ENCODE measurements at places on chromosomes 7 and 10.

DNA sequence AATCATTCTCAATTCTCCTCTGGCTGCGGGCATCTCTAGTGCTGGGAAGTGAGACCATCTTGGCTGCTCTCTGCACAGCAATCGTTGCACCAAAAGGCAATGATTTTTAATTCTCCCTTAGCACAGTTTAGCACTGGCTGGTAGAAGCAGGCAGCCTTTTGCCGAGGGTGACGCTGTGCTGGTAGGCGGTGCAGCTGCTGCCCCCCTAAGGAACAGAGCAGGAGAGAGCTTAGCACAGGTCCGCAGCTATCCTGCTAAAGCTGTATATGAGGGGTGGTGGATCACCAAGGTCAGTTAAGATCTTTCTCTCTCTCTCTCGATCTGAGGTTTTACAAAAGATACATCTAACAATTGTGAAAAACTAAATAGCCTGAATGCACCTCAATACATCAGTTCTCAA, 390.1 kb downstream of the GATA3 start:
- DNase-seq, result peak; percentile 22
- H3K4me3 ChIP-seq, result no peak overlapping the region
- no peaks in the 10 kb centered on the region for H3K36me3 ChIP-seq
- no peak overlapping the region for H3K27ac ChIP-seq

DNA sequence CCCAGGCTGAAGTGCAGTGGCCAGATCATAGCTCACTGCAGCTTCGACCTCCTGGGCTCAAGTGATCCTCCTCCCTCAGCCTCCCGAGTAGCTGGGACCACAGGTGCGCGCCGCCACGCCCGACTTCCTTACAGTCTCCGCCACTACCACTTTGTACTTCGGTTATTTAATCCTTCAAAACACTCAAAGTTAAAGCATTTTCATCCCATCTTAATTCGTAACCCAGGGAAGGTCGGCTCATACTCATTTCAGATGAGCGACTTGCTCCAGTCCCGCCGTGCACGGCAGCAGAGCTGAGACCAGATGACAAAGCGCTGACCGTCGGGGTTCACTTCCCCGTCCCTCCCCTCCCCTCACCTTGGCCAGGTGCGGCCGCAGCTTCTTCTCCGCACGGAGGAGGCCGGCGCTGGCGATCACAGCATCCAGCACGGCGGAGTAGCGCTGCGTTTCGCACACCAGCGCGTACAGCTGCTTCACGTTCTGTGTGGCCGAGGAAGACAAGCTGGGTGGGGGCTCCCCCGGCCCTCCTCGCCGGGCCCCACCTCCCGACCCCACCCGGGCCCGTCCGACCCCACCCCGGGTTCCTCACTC, 457 bp downstream of the NSUN5 start:
- H3K36me3 ChIP-seq, result peaks cover 44% of the 10 kb centered on the region
- peak overlapping the region; percentile 11 for H3K27ac ChIP-seq
- H3K4me3 ChIP-seq, result peak overlapping the region; percentile 79
- no peaks in the 10 kb centered on the region for H3K27me3 ChIP-seq

GRCh38 chr7:130945411-130945811, 211.4 kb upstream of the KLF14 start:
- H3K4me1 ChIP-seq, result peaks cover 53% of the 10 kb centered on the region
- no peak for DNase-seq
- H3K27ac ChIP-seq, result peak overlapping the region; percentile 86
- H3K4me3 ChIP-seq, result peak overlapping the region; percentile 4

DNA sequence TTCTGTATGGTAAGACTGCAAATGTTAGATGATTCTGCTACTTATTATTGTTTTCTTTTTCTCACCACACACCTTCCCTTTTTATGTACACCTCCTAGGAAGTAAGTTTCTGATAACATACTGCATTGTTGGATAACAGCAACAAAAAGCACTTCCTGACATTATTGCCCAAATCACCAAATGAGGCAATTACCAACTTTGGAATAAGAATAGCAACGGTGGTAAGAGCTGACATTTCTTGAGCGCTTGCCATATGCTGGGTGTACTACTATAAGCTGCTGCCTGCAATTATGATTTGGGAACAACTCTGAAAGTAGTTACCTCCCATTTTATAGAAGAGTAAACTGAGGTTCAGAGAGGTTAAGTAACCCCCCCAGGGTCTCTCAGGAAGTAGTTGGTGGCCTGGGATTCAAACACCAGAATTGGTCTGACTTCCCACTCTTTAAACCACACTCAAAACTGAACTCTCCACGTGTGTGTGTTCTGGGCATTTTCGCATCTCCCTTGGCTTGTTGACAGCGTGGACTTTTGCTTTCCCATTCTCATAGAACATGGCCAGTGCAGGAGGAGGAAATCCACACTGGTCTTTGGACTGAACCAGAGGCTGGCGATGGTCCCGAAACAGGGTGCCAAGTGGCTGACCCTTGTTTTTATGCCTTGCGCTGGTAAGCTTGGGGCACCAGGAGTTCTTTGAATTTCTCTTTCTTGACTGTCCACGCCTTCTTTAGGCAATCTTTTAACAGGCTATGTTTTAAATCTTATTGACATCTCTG, 71.4 kb downstream of the TCF7L2 start:
- no peaks in the 10 kb centered on the region for H3K27me3 ChIP-seq
- no peaks in the 10 kb centered on the region for H3K36me3 ChIP-seq
- no peak overlapping the region for H3K4me3 ChIP-seq
- H3K27ac ChIP-seq, result no peak overlapping the region
- no peaks in the 10 kb centered on the region for H3K4me1 ChIP-seq

DNA sequence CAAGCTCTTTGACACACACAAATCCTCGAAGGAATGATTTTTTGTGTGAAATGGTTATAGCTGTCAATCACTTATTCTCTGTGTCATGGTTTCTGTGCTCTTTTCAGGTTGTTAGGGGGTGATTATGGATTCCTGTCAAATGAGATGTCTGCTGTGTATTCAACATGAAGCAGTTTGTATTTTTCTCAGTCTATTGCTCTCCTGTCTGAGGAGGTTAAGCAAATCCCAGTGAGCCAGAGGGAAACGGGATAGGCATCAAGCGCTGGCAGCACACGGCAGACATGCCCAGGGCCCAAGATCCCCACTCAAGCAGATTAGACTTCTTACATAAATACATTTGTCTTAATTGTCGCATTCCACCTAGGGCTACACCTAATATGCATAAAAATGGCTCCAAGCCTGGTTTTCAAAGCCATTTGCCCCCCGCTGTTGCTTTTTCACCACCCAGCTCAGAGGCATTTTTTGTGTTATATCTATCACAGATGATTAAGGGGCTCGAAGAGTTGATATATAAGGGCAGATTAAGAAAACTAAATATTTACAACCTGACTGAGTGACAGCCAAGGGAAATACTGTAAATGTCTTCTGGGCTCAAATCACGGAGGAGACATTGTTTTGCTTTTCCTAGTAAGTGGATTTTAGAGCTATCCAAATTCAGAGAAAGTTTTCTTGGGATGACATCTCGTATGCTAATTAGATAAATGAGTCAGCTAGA, 192.7 kb upstream of the LRGUK start:
- DNase-seq, result no peak
- no peaks in the 10 kb centered on the region for H3K4me1 ChIP-seq
- H3K36me3 ChIP-seq, result peaks cover 15% of the 10 kb centered on the region
- no peak overlapping the region for H3K4me3 ChIP-seq
- no peaks in the 10 kb centered on the region for H3K27me3 ChIP-seq

DNA sequence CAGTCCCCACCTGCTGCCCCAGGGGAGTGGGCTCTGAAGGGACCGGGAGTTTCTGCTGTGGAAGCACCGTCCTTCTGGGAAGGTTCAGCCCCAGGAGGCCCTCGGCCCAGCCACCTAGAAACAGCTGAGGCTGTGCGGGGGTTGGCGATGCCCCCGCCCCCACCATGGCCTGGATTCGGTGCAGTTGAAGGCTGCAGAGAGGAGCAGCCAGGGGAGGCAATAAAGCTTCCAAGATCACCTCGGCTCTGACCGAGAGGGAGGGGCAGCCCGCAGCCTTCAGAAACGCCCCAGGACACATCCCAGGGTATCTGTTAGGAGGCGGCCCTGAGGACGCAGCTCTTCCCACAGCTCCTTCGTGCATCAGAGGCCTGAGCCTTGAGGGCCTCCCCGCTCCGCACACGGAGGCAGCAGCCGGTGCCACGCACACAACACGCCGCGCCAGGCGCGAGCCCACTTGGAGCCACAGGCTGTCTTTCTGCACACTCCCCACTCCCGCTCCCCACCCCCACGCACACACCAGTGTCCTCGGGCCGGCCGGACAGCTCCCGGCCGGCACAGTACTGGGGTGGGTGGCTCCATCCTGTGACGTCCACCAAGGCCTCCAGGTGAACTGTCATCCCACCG, 1.6 kb downstream of the KNDC1 start:
- no peak overlapping the region for H3K4me3 ChIP-seq
- peaks cover 13% of the 10 kb centered on the region for H3K4me1 ChIP-seq
- no peak for DNase-seq
- H3K27me3 ChIP-seq, result peaks cover 31% of the 10 kb centered on the region

DNA sequence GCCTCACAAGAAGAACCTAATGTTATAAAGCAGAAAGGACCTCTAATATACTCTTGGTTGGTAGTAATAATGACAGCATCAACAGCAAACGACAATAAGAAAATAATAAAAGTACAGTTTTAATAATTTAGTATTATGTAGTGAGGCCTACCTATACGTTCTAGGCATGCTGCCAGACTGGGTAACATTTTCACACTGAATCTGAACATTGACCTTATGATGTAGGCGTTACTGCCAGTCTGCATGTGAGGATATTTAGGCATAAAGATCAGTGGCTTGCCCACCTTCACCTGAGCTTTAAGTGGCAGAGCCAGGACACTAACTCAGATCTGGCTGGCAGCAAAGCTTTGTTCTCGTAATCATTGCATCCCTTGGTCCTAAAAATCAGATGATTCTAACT, 2.5 kb downstream of the FGL2 start:
- no peak overlapping the region for H3K27ac ChIP-seq
- no peaks in the 10 kb centered on the region for H3K27me3 ChIP-seq
- H3K4me3 ChIP-seq, result peak overlapping the region; percentile 66
- DNase-seq, result no peak
- H3K36me3 ChIP-seq, result no peaks in the 10 kb centered on the region

DNA sequence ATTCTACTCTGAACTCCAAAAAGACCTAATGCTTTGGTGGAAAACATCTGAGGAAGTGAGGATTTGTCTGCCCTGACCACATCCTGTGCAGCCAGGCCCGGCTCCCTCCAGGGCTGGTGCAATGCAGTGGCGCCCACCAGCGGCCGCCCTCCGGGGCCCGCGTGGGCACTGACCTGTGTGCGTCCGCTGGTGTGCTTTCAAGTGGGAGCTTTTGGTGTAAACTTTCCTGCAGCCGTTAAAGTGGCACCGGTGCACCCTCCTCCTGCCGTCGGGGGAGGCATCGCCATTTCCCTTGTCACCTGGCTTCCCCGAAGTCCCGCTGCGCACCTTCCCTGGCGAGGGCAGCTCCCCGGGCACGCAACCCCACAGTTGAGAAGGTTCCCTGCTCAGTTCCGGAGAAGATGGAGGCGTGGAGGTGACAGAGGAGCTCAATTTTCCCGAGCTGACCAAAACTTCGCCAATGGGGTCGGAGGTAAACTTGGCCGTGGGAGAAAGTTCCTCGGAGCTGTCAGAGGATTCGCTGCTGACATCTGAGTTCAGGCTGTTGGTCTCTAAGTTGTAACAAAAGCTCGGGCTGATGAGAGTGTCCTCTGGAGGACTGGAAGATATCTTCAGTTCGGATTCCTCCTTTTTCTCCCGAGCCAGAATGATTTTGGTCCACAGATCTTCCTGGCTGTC, 3.4 kb downstream of the KLF6 start:
- peak overlapping the region; percentile 97 for H3K27ac ChIP-seq
- H3K4me1 ChIP-seq, result peaks cover 71% of the 10 kb centered on the region
- peak overlapping the region; percentile 71 for H3K4me3 ChIP-seq
- no peaks in the 10 kb centered on the region for H3K27me3 ChIP-seq
- peaks cover 71% of the 10 kb centered on the region for H3K36me3 ChIP-seq

- no peaks in the 10 kb centered on the region for H3K4me1 ChIP-seq
- H3K27me3 ChIP-seq, result peaks cover 3% of the 10 kb centered on the region
- no peaks in the 10 kb centered on the region for H3K36me3 ChIP-seq
- no peak for DNase-seq
- H3K4me3 ChIP-seq, result no peak overlapping the region
- H3K27ac ChIP-seq, result no peak overlapping the region
Observed at GRCh38 chr10:86242761-86243160, 123.8 kb downstream of the GRID1 start.

GRCh38 chr10:43120929-43121314, 17.3 kb upstream of the CSGALNACT2 start:
- H3K4me3 ChIP-seq, result no peak overlapping the region
- H3K27ac ChIP-seq, result no peak overlapping the region
- no peaks in the 10 kb centered on the region for H3K36me3 ChIP-seq
- peak; percentile 38 for DNase-seq
- H3K4me1 ChIP-seq, result peaks cover 35% of the 10 kb centered on the region

- H3K4me1 ChIP-seq, result no peaks in the 10 kb centered on the region
- H3K27me3 ChIP-seq, result no peaks in the 10 kb centered on the region
- no peak overlapping the region for H3K27ac ChIP-seq
- H3K36me3 ChIP-seq, result no peaks in the 10 kb centered on the region
Observed at GRCh38 chr7:77388055-77388641, 28.0 kb downstream of the GSAP start.

GRCh38 chr7:65820287-65820950, 52.5 kb upstream of the VKORC1L1 start:
- no peak overlapping the region for H3K4me3 ChIP-seq
- DNase-seq, result no peak
- no peak overlapping the region for H3K27ac ChIP-seq
- H3K4me1 ChIP-seq, result no peaks in the 10 kb centered on the region

DNA sequence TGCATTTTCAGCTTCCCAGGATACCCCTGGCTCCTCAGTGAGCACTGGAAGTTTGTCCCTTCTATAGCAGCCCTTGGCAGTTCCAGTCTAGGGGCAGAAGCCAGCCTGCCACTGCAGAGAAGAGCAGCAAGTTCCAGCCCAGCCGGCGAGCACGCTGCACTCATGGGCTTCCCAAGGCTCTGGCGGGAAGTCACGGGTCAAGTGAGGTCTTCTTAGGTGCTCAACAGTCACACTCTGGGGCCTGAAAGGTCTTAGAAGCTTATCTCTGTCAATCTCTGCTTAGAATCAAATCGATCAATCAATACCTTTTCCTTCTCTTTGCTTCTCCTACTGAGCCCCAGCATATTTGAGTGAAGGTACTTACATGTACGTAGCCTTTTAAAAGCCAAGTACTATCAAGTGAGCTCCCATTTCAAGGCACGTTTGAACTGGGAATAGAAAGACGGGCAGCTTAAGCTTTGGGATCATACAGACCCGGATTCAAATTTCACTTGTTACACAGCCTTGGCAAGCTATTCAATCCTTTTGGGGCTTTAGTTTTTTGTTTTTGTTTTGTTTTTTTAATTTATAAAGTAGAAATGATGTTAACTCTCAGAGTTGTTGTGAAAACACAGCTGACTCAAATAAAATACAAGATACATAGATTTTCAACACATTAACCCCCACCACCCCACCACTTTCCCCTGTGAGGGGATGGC, 152.6 kb upstream of the KLF14 start:
- no peak overlapping the region for H3K27ac ChIP-seq
- no peak for DNase-seq
- H3K4me3 ChIP-seq, result no peak overlapping the region
- H3K27me3 ChIP-seq, result no peaks in the 10 kb centered on the region
- H3K36me3 ChIP-seq, result peaks cover 93% of the 10 kb centered on the region
